ENCODE measurements at places on chromosomes 16 and 17. TPM values are rescaled to one million over a fixed set of nuclear protein-coding genes. Genes with fewer than 3 reads are reported as not detected.
A peak's percentile ranks its signal among the peaks of the same experiment; 100 is the strongest.

- DNase-seq = no peak
Observed at GRCh38 chr17:40558300-40558889, 6.9 kb downstream of the CCR7 start.

- DNase-seq = peak; percentile 23
Observed at GRCh38 chr16:22183901-22184614, 21.8 kb downstream of the SDR42E2 start.

GRCh38 chr17:4823373-4824089 is 9.6 kb upstream of the MINK1 start:
- DNase-seq = no peak

- no peak for DNase-seq
Observed at GRCh38 chr16:85033171-85033570, 5.6 kb downstream of the KIAA0513 start.

GRCh38 chr16:88014954-88015805 is 63.9 kb downstream of the BANP start:
- peak; percentile 3 for DNase-seq

- peak; percentile 82 for DNase-seq
Observed at GRCh38 chr16:46929378-46930332, 43.8 kb downstream of the DNAJA2 start.

GRCh38 chr16:69522041-69522578 is 43.7 kb upstream of the NFAT5 start:
- no peak for DNase-seq

DNA sequence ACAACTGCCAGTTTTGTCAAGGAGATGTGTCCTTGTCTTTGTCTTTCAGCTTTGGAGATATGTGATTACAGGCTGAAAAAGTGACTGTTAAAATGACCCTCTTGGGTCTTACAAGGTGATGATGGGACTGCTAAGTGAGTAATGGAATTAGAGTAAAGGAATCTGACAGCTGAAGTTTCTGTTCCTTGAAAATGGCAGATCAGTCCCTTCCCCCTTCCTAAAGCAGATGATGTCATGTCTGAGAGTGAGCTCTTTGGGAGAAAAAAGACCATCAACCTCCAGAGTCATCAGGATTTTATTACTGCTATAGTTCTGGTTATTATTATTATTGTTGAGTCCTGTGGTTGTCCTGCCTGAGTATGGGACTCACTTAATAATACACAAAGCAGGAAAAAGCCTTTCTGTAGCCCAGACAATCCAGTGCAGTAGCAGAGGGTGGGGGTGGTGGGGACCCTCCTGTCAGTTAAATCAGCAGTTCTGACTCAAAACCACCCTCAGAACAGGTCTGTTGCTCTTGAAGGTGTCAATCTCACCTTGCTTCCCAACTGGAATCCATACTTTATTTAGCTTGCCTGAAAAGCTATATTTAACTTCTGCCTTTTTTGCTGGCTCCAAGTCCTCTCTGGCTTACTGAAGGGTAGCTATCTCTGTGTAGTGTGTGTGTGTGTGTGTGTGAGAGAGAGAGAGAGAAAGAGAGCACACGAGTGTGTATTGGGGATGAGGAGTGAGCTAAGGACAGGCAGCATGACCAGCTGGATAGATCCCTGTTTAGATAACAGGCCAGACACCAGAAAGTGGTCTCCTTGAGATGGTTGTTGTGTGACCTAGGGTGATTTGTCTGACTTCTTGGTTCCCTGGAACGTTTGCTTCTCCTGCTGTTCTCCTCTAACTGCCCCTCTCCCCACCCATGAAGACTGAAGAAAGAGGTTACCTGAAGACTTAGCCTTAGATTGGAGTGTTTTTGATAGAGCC is 4.9 kb downstream of the HROB start:
- no peak for DNase-seq

- no peak for DNase-seq
Observed at GRCh38 chr16:31429314-31429713, 1.2 kb upstream of the COX6A2 start.

DNA sequence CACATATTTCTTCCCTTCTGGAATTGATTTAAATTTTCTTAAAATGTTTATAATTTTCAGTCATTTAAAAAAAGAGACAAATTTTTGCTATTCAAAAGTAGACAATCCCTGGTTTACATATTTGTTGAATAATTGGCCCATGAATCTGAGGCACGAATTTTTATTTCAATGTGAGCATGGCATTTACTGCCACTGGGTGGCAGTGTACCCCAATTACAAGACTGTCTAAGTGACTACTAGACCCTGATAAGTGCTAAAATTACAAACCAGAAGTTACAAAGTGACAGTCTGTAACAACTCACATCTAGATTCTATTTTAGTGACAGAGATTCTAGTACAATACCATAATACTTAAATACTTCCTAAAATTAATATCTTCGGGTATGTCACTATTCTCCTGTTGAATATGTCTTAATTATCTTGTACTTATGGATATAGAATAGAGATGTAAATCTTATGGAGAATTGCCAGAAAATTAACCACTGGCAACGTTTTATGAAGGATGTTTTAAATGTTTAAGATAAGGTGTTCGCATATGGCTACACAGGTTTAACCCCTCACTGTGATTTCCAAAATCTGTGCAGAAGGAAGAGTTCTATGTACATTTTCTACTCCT is 235.8 kb downstream of the MAP2K4 start:
- DNase-seq = peak; percentile 45

C1QTNF1 gene
- total RNA-seq = 0.14 TPM

HNF1B gene
- total RNA-seq = not detected

NPIPA7 gene
- 13.7 TPM for total RNA-seq

All from activated CD4-positive, alpha-beta T cell treated with anti-CD3 and anti-CD28 coated beads for 36 hours (primary cell).